NCI-H2081 (cell line): ENCODE measurements at places on chromosomes 16 and 17.
A peak's percentile ranks its signal among the peaks of the same experiment; 100 is the strongest.

DNA sequence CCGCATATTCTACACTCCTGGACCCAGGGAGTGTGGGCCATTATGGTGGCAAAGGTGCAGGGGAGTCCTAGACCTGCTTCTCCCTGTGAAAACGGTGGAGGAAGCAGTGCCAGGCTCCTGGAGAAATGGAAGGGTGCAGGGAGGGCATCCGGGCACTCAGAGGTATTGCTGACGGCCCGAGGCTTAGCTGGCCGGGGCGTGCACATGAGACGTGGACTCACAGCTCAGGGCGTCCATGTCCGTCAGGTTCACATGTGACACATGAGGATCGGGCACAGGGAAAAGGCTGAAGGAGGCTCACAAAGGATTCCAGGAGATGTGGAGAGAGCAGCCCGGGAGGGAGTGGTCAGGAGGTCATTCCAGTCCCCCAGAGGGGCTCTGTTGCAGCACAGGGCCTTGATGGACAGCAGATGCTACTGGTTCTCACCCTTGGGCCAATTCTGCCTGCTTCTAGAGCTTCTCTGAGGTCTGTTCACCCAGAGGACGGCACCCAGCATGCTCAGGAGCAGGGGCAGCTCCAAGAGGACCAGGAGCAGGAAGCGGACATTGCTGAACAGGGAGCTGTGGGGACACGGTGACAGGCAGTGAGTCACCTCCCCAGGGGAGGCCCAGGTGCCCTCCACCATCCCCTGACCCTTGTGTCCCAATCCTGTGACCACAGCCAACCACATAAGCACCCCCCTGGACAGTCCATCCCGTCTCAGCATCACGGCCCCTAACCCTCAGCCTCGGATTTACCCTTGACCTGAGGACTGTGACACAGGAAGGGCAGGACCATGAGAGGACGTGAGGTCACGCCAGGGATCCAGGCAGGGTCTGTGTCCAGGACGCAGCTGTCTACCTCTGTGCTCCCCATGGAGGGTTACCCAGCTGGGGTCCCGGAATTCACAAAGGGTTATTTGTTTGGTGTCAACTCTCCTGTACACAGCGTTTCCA lies 4.5 kb downstream of the CD300C start:
- DNase-seq, result no peak

GRCh38 chr17:21168555-21168865 lies 41.7 kb downstream of the DHRS7B start:
- no peak for DNase-seq

DNA sequence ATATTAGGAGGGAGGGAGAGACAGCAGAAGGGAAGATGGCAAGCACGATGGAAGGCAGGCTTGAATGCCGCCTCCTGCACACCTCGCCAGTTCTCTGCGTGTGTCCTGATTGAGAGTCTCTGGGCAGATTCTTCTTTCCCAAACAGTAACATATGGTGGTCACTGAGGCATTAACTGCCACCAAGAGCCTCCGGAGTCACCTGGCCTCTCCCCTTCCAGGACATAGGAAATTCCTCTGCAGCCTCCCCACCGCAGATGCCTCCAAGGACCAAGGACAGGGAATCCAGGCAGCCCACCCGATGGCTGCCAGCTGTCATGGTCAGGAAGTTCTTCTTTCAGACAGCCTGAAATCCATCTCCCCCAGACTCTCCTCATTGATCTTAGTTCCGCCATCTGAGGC lies 149.3 kb downstream of the ENGASE start:
- no peak for DNase-seq

DNA sequence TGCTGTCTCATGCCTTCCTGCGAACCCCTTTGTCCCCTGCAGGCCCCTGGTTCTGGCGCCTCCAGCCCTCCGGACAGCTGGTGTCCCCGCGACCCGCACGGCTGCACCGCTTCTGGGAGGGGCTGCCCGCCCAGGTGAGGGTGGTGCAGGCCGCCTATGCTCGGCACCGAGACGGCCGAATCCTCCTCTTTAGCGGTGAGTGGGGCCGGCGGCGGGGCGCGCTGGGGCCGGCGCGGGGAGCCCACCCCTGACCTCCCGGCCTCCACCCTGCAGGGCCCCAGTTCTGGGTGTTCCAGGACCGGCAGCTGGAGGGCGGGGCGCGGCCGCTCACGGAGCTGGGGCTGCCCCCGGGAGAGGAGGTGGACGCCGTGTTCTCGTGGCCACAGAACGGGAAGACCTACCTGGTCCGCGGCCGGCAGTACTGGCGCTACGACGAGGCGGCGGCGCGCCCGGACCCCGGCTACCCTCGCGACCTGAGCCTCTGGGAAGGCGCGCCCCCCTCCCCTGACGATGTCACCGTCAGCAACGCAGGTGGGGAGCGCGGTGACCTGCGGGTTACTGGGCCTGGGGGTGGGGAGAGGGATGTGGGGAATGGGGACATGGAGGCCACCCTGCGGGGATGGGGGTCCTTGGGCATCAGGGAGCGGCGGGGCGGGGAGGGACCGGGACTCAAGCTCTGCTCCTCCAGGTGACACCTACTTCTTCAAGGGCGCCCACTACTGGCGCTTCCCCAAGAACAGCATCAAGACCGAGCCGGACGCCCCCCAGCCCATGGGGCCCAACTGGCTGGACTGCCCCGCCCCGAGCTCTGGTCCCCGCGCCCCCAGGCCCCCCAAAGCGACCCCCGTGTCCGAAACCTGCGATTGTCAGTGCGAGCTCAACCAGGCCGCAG lies 7.1 kb upstream of the IL32 start:
- peak; percentile 10 for DNase-seq
